Mesothelial cell of epicardium (in vitro differentiated cells): ENCODE measurements at places on chromosomes 1 and 21. TPM values are rescaled to one million over a fixed set of nuclear protein-coding genes. Genes with fewer than 3 reads are reported as not detected.

RIIAD1 gene
- not detected in 3 replicates for total RNA-seq

AMY1B gene
- not detected in 3 replicates for total RNA-seq

CDC42BPA gene
- total RNA-seq, result 36.8 to 44.4 TPM (median 43.2 TPM) in 3 replicates

OR2L5 gene
- not detected in 3 replicates for total RNA-seq

CELA2A gene
- total RNA-seq, result not detected in 3 replicates

- H3K36me3 ChIP-seq, result no peaks in the 10 kb centered on the region
- no peak overlapping the region for H3K4me3 ChIP-seq
- no peak overlapping the region for H3K27ac ChIP-seq
- H3K4me1 ChIP-seq, result peaks cover 4% of the 10 kb centered on the region
- H3K27me3 ChIP-seq, result peaks cover 80% of the 10 kb centered on the region
Observed at GRCh38 chr1:29703596-29704370, 467.5 kb downstream of the PTPRU start.

DNA sequence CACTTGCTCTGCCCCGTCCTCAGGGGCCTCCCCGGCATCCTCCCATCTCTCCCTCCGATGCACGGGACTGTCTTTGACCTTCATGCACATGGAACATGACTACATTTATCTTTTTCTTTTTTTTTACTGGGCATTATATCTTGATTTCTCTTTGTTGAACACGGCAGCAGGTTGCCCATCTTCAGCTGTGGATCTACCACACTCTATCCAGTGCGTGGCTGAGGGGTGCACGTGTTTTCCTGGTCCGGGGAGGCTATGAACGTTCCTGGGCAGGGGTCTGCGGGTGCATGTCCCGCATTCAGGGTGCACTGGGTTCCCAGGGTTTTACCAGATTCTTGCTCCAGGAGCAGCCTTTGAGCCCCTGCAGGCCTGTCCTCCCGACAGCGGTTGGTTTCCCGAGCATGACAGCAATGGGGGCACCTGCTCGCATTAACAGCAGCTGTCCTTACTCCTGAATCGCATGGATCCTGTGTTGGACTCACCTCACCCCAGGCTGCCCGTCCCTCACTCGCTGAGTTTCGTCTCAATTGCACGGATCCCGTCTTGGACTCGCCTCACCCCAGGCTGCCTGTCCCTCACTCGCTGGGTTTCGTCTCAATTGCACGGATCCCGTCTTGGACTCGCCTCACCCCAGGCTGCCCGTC lies 7.4 kb downstream of the POFUT2 start:
- peaks cover 27% of the 10 kb centered on the region for H3K36me3 ChIP-seq
- H3K4me1 ChIP-seq, result no peaks in the 10 kb centered on the region
- no peak for DNase-seq
- no peak overlapping the region for H3K4me3 ChIP-seq

- H3K4me1 ChIP-seq, result peaks cover 56% of the 10 kb centered on the region
- H3K4me3 ChIP-seq, result peak overlapping the region; percentile 98
- H3K36me3 ChIP-seq, result peaks cover 3% of the 10 kb centered on the region
- H3K27ac ChIP-seq, result peak overlapping the region; percentile 98
Observed at GRCh38 chr1:11806307-11806936, 431 bp downstream of the CLCN6 start.

GRCh38 chr21:34337741-34338140 lies 26.1 kb upstream of the KCNE2 start:
- H3K4me1 ChIP-seq, result peaks cover 10% of the 10 kb centered on the region
- H3K27ac ChIP-seq, result no peak overlapping the region
- no peak for DNase-seq

GRCh38 chr1:40965531-40965930 lies 14.0 kb upstream of the CTPS1 start:
- no peak overlapping the region for H3K4me3 ChIP-seq
- no peak for DNase-seq
- no peaks in the 10 kb centered on the region for H3K27me3 ChIP-seq
- H3K36me3 ChIP-seq, result no peaks in the 10 kb centered on the region

GRCh38 chr1:5147806-5148205 lies 493.4 kb downstream of the AJAP1 start:
- H3K4me3 ChIP-seq, result no peak overlapping the region
- no peaks in the 10 kb centered on the region for H3K36me3 ChIP-seq
- no peak for DNase-seq
- no peaks in the 10 kb centered on the region for H3K4me1 ChIP-seq
- peaks cover 58% of the 10 kb centered on the region for H3K27me3 ChIP-seq

- H3K4me1 ChIP-seq, result peaks cover 43% of the 10 kb centered on the region
- no peak overlapping the region for H3K4me3 ChIP-seq
- H3K27ac ChIP-seq, result peak overlapping the region; percentile 31
Observed at GRCh38 chr1:211601159-211601558, 22.2 kb upstream of the SLC30A1 start.

GRCh38 chr1:55087439-55087838 lies 48.1 kb downstream of the PCSK9 start:
- no peak overlapping the region for H3K4me3 ChIP-seq
- DNase-seq, result no peak
- H3K27ac ChIP-seq, result no peak overlapping the region

- no peak overlapping the region for H3K4me3 ChIP-seq
- H3K27ac ChIP-seq, result no peak overlapping the region
- DNase-seq, result no peak
- peaks cover 37% of the 10 kb centered on the region for H3K4me1 ChIP-seq
Observed at GRCh38 chr1:178649582-178650350, 75.3 kb upstream of the RALGPS2 start.

- DNase-seq, result no peak
- no peaks in the 10 kb centered on the region for H3K27me3 ChIP-seq
- no peak overlapping the region for H3K4me3 ChIP-seq
- no peaks in the 10 kb centered on the region for H3K36me3 ChIP-seq
Observed at GRCh38 chr1:21910558-21911204, 26.4 kb downstream of the HSPG2 start.

GRCh38 chr1:41731516-41732030 lies 187.1 kb downstream of the HIVEP3 start:
- peaks cover 11% of the 10 kb centered on the region for H3K4me1 ChIP-seq
- no peak for DNase-seq
- H3K36me3 ChIP-seq, result no peaks in the 10 kb centered on the region
- H3K27ac ChIP-seq, result no peak overlapping the region
- H3K27me3 ChIP-seq, result peaks cover 3% of the 10 kb centered on the region

DNA sequence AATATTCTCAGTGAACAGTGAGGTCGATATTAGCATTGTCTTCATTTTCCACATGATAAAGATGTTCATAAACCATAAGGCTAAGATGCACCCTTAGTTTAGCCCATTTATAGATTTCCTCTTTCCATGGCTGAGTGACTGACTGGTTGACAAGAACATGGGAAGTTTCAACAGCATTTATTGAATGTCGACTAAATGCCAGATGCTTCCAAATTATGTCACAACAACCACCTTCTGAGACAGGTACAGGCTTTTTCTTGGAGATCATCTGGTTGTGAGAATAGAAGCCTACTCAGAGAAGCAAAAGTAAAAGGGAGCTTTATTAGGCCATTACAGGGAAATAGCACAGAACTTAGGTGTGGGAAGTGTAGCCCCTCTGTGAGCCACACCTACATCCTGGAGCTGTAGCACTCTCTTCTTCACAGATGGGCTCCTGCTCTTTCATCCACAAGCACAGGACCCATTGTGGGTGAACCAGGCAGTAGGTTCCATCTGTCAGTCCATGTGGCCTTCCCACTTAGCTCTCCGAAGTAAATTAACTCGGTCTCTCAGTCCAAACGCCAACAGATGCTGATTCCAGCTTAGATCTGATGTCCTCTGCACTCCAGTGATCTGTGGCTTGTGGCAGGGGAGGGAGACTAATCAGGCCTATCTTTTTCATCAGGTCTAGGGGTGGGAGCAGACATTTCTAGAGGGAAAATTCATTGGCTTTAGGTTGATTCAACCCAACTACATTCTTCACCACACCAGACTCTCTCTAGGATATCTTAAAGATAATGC lies 14.3 kb downstream of the ATP2B4 start:
- peaks cover 33% of the 10 kb centered on the region for H3K36me3 ChIP-seq
- no peak overlapping the region for H3K4me3 ChIP-seq
- H3K27ac ChIP-seq, result no peak overlapping the region
- H3K27me3 ChIP-seq, result no peaks in the 10 kb centered on the region
- no peak for DNase-seq

- H3K4me1 ChIP-seq, result peaks cover 3% of the 10 kb centered on the region
- no peak overlapping the region for H3K4me3 ChIP-seq
- no peak for DNase-seq
- no peaks in the 10 kb centered on the region for H3K36me3 ChIP-seq
- peaks cover 30% of the 10 kb centered on the region for H3K27me3 ChIP-seq
Observed at GRCh38 chr1:25055961-25056360, 125.9 kb upstream of the RUNX3 start.

GRCh38 chr1:220239966-220240365 lies 32.3 kb downstream of the RAB3GAP2 start:
- H3K4me1 ChIP-seq, result peaks cover 14% of the 10 kb centered on the region
- H3K27me3 ChIP-seq, result no peaks in the 10 kb centered on the region
- H3K27ac ChIP-seq, result no peak overlapping the region
- H3K4me3 ChIP-seq, result no peak overlapping the region

GRCh38 chr1:167714098-167714438 lies 7.7 kb upstream of the MPZL1 start:
- peak overlapping the region; percentile 84 for H3K4me3 ChIP-seq
- peaks cover 24% of the 10 kb centered on the region for H3K4me1 ChIP-seq
- peaks cover 5% of the 10 kb centered on the region for H3K27me3 ChIP-seq
- no peak for DNase-seq

GRCh38 chr1:229229721-229230139 lies 41.2 kb upstream of the RAB4A start:
- peak overlapping the region; percentile 28 for H3K4me3 ChIP-seq
- H3K27me3 ChIP-seq, result no peaks in the 10 kb centered on the region
- no peaks in the 10 kb centered on the region for H3K36me3 ChIP-seq
- H3K4me1 ChIP-seq, result peaks cover 60% of the 10 kb centered on the region
- DNase-seq, result no peak

- H3K4me3 ChIP-seq, result no peak overlapping the region
- peaks cover 31% of the 10 kb centered on the region for H3K36me3 ChIP-seq
- peak overlapping the region; percentile 52 for H3K27ac ChIP-seq
- H3K27me3 ChIP-seq, result no peaks in the 10 kb centered on the region
- H3K4me1 ChIP-seq, result peaks cover 22% of the 10 kb centered on the region
Observed at GRCh38 chr1:214354440-214355148, 73.6 kb downstream of the SMYD2 start.

DNA sequence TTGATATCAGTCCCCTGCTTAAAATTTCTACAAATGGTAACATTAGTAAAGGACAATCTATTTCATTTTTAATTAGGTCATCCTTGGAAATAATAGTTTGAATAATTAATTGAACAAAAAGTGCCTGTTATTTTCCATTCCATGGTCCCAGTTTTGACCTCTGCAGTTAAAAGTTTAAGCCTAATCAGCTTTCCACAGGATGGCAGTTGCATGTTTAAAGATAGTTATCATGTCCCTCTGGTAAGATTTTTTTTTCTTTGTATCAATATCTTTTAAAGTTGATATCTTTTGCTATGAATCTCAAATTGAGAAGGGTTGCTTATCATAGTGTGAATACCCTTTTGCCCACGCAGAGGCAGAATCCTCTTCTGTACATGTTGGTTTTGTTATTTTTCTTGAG lies 90.4 kb downstream of the HS2ST1 start:
- no peak overlapping the region for H3K4me3 ChIP-seq
- H3K27ac ChIP-seq, result no peak overlapping the region
- H3K36me3 ChIP-seq, result peaks cover 5% of the 10 kb centered on the region
- DNase-seq, result no peak
- no peaks in the 10 kb centered on the region for H3K27me3 ChIP-seq

DNA sequence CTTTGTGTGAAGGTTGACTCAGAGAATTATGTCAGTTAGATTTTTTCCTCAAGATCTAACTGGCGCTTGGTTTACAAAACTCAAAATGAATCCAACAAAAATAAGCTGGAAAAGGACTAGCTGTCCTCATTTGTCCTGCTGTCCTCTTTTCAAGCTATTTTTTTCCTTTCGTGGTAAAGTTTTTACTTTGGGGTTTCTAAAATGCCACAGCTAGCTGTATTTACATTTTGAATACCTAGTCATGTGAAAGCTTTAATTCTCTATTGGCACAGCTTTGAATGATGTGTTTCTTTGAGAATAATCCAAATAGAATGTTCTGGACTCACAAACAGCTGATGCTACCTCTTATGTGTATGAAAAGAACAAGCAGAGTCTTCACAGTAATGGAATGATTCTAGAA lies 673.6 kb upstream of the NR5A2 start:
- peaks cover 21% of the 10 kb centered on the region for H3K4me1 ChIP-seq
- H3K27ac ChIP-seq, result no peak overlapping the region
- no peak for DNase-seq
- peaks cover 2% of the 10 kb centered on the region for H3K36me3 ChIP-seq
- no peak overlapping the region for H3K4me3 ChIP-seq
- H3K27me3 ChIP-seq, result no peaks in the 10 kb centered on the region

GRCh38 chr1:10714337-10715114 lies 81.9 kb downstream of the CASZ1 start:
- DNase-seq, result no peak
- no peak overlapping the region for H3K4me3 ChIP-seq
- H3K27me3 ChIP-seq, result peaks cover 41% of the 10 kb centered on the region
- H3K27ac ChIP-seq, result no peak overlapping the region
- no peaks in the 10 kb centered on the region for H3K36me3 ChIP-seq

- peaks cover 16% of the 10 kb centered on the region for H3K36me3 ChIP-seq
- peak overlapping the region; percentile 97 for H3K27ac ChIP-seq
- H3K27me3 ChIP-seq, result no peaks in the 10 kb centered on the region
- DNase-seq, result no peak
- H3K4me1 ChIP-seq, result peaks cover 18% of the 10 kb centered on the region
- peak overlapping the region; percentile 93 for H3K4me3 ChIP-seq
Observed at GRCh38 chr1:37858931-37859506, 373 bp downstream of the MTF1 start.
